ENCODE measurements at places on chromosomes 5 and 9.

DNA sequence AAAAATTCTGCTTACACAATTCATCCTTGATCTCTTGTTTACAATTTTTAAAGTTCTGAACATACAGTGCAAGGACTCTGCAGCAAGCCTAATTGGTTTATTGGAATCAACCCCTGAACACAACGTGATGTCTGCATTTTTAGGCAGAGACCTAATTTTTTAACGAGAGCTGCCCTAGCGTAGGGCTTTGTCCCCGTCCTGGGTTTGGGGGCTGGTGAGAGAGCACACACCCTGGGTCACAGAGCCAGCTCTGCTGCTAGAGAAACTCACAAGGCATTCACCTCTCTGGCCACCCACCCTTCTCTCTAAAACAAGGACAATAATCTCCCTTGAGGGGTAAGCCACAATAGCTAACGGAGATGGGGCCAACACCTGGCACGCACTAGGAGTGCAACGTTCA, 28.2 kb downstream of the SH3PXD2B start:
- no peak for DNase-seq

DNA sequence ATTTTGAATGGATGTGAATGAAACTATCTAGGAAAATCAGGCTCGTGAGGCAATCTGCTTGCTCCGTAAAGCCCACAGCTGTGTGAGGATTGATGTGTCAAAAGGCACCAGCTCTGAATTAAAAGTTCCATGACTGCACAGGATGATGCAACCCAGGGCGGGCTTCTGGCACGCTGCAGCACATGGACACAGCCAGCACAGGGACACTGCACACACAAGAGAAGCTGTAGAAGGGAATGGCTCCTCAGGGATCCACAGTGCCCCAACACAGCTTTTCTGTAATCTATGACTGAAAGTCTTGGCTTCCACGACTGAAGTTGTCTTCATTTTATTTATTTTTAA, 151.0 kb downstream of the GCNT1 start:
- DNase-seq = no peak

- no peak for DNase-seq
Measured at GRCh38 chr5:135058331-135058732, 24.3 kb upstream of the PITX1 start.

DNA sequence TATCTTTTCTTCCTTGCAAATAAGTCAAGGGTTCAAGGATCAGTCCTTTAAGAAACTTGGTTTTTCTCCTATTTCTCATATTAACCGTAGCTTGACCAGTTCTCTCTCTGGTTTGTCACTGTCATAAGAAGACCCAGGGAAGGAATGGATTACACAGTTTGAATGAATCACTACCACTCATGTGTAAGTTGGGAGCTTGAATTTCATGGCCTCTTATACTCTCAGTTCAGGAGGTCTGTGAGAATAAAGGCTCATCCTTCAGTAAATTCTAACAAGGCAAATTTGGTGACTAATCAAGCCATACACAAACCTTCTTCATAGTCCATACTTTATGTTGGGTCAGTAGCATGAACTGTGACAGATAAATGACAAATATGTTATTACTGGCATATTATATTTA, 323.1 kb upstream of the ACTBL2 start:
- DNase-seq = no peak

- no peak for DNase-seq
Measured at GRCh38 chr9:136570916-136571315, 25.1 kb upstream of the NOTCH1 start.

DNA sequence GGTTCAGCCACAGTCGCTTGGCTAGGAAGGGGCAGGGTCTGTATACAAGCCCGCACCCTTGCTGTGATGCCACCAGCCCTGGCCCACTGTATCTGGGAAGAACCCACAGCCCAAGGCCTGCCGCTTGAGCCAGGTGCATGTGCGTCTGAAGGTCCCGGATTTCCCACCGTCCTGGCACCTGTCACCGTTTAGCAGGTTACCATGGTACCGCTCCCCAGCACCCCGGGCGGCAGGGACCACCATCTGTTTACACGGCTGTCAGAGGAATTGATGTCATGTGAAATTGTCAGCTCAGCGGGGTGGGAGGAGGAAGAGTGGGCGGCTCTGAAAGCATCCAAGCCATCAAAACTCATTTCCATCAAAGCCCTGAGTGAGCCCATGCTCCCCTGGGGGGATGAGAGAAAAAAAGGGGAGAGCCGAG, 92.7 kb downstream of the HRH2 start:
- peak; percentile 15 for DNase-seq

GRCh38 chr9:117596678-117597077, 107.5 kb upstream of the TLR4 start:
- DNase-seq = peak; percentile 43

DNA sequence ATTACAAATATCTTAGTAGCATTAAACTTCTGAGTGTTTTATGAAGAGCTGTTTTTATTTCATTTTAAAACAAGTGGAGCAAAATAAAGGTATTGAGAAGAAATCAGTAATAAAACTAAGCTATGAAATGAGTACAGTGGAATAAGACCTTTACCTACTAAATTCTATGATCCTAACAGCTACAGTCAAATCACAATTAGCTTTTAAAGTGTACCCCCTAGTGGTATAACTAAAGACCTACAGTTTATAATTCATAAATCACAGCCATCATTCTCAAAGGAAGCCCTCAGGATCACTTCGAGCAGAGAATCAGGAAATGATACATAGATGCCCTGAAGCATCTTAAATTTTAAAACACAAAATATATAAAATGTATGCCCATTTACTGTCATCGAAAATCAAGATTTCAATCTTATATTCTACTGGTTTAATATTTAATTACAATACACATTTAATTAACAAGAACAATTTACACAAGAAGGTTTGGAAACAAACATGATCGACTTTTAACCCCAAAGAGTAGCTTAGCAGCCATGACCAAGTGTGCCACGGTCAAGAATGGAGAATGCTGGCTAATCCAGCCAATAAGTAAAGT, 12.3 kb downstream of the CCNH start:
- peak; percentile 37 for DNase-seq
